ENCODE measurements at places on chromosomes 1 and 21.

DNA sequence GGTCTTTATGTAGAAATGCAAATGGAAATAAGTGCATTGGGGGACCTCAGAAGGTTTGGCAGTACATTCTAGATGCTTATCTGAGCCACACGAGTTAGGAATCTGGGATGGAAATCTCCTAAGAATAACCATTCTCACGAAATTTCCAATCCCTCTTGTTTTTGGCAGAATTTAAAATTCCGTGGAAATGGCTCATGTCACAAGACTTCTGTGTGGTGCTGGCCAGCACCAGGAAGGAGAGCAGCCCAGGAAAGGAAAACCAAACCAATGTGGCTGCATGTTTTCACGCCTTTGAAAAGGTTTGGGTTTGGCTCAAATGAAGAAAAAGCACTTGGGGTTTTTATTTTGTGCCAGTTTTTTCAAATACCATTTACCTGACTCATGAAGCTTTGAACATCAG lies 80.1 kb upstream of the KCNK2 start:
- no peak for DNase-seq

GRCh38 chr1:201013991-201014815 lies 9.3 kb downstream of the KIF21B start:
- no peak for DNase-seq

- DNase-seq: no peak
These were observed 113.7 kb downstream of the FCRL5 start for GRCh38 chr1:157438613-157439012.

GRCh38 chr1:111570781-111571181 lies 48.8 kb upstream of the RAP1A start:
- DNase-seq: no peak

- DNase-seq: no peak
These were observed 55.1 kb downstream of the ARID4B start for GRCh38 chr1:235272851-235273250.

- no peak for DNase-seq
These were observed 296.3 kb downstream of the SMYD3 start for GRCh38 chr1:246210756-246211155.

GRCh38 chr1:171984850-171985485 lies 143.7 kb downstream of the DNM3 start:
- no peak for DNase-seq

GRCh38 chr1:183592733-183593132 lies 2.5 kb upstream of the NCF2 start:
- DNase-seq: no peak

DNA sequence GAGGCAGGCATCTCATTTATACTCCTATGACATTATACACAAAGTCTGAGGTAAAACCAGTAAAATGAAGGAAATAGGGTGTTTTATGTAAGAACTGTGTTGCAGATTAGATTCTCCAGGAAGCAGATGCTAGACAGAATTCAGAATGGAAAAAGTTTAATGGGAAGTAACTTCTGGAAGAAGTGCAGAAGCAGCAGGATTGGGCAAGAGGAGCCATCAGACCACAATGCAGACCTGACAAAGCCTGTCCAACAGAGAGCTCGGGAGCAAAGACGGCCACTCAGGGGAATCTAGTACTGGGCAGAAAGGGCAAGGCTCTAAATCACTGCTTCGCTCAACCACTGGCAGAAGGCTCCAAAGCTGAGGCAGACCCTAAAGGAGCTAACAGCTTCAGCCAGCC lies 33.7 kb downstream of the FBXO42 start:
- DNase-seq: no peak

GRCh38 chr1:109749221-109749620 lies 8.4 kb upstream of the GSTM3 start:
- no peak for DNase-seq

DNA sequence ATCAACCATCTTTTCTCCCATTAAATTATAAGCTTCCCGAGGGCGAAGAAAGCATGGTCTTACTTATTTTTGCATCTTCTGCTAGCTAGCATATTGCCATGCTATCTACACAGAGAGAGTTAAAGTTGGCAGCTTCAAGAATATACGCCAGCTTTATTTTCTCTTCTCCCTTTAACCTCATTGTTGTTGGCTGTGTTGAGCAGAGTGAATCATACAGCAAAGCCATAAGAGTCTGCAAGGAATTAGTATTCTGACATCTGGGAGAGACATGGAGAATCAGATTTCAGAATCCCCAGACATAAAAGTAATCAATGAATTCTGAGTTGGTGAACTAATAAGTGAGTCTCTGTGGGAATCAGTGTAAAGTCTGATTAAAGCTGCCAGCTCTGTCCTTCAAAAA lies 649.6 kb upstream of the PTBP2 start:
- DNase-seq: no peak

DNA sequence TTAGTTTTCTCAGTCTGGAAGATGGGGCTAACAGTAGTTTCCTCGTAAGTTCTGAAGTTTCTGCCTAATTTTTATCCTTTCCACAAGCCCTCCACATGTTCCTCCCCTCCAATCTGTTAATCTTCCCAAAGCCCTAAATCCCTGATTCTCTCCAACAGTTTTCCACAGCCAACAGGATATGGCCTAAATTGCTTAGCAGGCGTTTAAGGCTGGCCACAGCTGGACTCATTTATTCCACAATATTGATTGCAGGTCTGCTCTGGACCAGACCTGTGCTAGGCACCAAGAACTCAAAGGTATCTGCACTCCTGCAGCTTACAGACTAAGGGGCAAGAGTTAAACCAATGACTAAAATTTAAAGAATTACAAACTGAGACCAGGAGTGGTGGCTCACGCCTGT lies 3.9 kb downstream of the SLC6A9 start:
- no peak for DNase-seq

Measured in 8988T (cell line).